ENCODE measurements at places on chromosomes 13 and 19.

DNA sequence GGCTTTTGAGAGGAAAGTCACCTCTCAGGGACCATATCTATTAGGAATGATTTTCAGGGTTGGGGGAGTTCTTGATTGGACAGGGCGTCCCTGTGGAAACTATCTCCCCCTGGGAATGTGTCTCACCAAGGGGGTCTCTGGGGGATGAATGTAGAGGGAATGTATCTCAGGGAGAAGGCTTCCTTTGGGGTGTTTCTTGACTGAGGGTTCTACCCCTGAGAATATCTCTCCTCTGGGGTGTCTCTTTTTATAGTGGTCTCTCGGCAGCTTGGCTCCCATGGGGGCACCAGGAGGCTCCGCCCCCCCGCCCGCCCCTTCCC is 1.0 kb downstream of the RTBDN start:
- peak; percentile 45 for DNase-seq

GRCh38 chr13:46355901-46356590 is 31.0 kb downstream of the RUBCNL start:
- no peak for DNase-seq

- no peak for DNase-seq
Measured at GRCh38 chr13:85666356-85666755, 132.9 kb downstream of the SLITRK6 start.

DNA sequence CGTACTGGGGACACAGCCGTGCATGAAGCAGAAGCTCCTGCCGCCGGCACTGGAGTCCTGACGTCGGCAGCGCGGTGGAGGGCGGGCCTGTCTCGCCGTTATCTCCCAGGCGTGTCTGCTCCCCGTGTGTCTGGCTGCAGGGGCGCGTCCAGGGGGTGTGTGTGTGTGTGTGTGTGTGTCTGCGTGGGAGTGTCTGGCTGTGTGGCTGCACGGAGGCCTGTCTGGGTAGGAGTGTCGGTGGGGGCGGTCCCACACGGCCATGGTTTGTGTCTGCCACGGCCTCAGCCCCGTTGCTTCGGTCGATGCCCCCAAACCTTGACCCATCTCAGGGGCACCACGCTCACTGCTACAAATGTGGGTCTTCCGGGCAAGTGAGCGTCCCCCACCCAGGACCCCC is 18.3 kb downstream of the ARID3A start:
- DNase-seq: no peak

DNA sequence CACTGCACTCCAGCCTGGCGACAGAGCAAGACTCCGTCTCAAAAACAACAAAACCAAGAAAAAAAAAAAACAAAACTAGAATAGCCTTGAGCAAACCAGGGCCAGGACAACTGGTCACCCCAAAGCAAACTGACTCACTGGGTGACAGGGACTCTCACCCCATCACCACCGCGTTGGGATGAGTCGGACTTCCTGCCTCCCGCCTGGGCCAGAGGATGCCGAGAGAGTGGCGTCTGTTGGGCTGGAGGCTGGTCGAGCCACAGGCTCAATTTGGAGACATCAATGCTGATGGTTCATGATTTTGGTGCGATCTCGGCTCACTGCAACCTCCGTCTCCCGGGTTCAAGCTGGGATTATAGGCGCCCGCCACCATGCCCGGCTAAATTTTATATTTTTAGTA is 11.6 kb downstream of the TMPRSS9 start:
- no peak for DNase-seq

DNA sequence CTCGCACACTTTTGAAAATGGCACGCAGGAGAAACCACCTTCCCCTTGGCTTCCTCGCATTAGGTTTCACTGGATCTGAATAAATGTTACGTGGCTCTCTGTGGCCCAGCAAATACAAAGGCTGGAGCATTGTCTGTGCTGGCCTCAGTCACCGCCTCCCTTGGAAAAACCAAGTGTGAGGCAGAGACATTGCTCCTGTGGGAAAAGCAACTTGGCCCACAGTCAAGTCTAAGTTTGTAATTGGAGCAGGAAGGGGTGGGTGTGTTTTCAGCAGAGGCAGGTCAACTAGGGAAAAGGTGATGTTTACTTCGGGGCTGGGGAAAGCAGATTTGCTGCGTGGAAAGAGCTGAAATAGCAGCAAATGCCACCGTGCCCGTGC is 101.6 kb downstream of the IRS2 start:
- DNase-seq: no peak

DNA sequence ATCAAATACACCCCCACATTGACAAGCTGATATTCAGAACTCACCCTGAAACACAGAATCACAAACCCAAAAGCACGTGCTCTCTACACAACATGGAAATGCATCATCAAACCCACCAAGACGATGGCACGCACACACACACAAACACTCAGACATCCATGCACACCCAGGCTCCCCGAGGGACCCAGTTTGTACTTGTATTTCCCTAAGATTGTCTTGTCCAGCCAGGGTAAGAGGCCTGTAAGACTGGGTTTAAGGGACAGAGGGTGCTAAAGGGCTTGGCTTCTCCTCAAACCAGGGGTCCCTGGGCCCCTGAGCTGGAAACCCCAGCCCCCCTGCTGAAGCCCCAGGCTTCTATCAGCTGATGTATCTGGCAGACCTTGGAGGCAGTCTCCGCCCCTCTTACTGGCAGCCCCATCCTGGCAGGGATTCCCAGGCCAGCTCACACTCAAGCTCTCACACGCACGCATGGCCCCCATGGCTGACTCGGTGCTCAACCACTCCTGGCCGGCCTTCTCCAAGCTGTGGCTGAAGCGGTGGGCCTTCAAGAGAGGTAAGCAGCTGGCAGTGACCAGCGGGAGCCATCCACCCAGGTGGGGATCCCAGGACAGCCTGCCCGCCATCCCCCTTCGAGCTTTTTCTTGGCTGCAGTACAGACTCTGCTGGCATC is 6.5 kb downstream of the ARHGEF18 start:
- no peak for DNase-seq

DNA sequence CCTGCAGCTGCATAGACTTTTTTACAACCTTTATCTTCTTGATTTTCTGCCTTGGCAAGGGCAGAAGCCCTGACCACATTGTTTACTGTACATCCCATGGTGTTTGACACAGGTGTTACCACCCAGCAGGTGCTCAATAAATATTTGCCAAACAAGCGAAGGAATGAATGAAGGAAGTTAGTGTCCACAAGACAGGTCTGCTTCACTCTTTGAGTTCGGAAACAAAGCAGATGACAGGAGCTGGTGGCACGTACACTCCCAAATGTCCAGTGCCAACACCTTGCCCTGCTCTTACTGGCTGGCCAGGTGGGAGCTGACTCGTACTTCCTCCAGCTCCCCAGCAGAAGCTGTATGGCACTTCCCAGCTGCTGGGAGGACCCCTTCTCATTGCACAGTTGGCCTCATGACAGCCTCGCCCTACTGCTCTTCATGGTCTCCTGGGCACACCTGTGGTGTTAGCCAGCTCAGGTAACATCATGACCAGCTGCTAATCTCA is 22.0 kb upstream of the MUC16 start:
- no peak for DNase-seq

- peak; percentile 5 for DNase-seq
Measured at GRCh38 chr19:32224371-32225244, 120.8 kb upstream of the ZNF507 start.

DNA sequence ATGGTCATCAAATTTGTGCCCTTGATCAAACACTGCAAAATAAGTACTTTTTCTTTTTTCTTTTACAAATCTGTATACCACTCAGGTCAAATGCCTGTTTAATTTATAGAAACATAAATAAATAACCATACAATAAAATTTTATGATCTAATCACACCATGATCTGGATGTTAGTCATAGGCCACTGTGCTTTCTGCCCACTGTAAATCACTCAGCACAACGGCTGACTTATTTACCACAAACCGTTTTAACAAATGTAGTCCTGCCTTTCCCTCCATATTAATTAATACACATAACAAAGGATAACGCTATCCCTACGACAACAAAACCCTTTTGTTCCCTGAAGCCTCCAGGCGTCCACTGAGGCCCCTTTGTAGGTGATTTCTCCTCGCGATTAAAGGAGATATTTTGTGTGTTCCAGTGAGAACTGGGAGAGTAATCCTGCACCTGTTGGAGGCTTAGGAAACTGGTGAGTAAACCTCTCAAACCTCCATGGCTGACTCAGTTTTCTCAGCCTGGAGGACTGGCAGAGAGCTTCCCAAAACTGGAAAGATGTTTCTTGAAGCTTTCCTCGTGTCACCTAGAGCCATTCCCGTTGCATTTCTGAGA is 477.1 kb upstream of the SGCG start:
- DNase-seq: no peak

Measured in NCI-H1694 treated with DMSO at 0.1 percent for 48 hours (cell line).